ENCODE measurements at places on chromosomes 5 and 9.

DNA sequence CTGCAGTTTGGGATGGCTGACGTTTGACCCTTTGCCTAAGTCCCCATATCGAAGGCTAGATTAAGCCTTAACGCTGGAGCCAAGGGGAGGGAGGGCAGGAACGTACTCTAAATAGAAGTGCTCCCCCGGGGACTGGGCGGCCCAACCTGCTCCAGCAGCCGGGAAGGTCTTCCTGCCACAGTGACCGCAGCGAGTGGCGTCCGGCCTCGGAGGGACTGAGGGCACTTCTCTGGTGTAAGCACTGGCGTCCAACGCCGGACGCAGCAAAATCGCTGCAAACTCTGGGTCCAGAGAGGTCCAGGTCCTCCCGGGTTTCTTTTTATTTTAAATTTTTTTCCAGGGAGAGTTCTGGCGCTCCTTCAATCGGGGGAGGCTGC is 505 bp upstream of the ACER2 start:
- no peak for DNase-seq

DNA sequence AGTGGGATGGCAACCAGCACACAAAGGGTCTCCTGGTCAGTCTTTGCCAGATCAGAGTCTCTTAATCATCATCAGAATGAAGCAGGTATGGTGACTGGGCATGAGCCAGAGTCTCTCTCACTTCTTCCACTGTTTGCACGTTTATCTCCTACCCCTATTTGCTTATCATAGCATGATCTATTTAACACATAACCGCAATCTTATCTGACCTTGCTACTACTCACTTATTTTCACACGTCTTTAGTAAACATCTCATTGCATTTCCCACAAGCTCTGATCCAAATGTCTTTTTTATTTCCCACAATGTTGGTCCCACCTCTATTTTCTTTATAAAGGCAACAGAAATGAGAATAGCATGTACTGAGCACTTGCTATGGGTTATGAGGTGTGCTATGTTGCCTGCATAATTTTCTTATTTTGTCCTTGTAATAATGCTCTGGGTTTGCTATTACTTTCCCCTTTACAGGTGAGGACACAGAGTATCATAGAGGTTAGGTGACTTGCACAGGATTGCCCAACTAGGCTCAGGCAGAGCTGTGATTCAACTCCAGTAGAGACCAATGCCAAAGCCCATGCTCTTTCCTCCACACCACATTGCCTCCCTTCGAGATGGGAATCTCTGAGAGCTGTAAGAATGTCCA is 39.7 kb upstream of the IL7R start:
- DNase-seq = no peak

- no peak for DNase-seq
Observed at GRCh38 chr5:172095368-172096206, 89.1 kb upstream of the FBXW11 start.

DNA sequence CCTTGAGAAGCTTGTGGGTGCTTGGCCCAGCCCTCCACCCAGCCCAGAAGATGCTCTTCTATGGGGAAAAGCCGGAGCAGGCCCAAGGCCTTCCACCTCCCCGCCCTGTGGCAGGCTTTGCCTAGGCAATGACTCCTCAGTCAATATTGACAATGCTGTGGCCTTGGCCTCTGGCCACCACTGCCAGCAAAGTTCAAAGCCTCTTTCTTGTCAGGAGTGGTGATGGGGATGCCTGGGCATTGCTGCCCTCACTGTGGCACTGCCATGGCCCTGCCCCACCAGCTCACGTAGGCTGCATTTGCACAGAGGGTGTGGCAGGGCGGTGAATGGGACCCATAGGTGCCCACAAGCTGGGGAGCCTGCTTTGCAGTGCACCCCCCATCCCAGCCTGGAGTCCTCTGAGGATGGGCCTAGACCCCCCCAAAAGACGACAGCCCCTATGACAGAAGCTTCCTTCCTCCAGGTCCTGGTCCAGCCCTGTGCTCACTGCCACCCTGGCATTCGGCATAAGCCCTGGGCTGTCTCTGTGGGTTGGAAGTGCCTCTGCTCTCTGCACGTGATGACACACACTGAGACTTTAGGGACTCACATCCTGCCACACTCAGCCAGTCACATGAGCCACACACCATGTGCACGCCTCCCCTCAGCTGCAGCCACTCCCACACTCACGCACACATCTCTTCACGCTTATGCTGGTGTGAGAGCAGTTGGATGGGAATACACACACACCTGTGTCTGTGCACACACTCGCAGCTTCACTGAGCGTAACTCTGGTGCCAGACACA is 31.1 kb downstream of the MORN5 start:
- no peak for DNase-seq

- DNase-seq = no peak
Observed at GRCh38 chr5:116756531-116756930, 181.9 kb upstream of the SEMA6A start.

DNA sequence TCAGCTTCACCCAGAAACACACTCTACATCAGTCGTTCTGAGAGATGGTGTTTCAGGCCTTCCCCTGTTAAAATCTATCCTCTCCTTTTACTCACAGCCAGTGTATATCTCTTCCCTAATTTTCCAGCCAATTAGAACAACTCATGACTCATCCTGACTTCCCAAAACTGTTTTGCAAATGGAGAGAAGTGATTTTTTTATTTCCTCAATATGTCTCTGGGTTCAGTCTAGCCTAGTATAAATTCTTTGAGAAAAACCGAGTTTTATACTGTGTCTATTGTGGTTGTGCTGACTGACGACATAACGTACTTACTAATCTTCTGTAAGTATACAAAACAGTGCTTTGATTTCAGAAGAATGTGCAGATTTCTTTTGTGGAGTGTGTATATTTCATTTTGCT is 28.4 kb upstream of the CAST start:
- no peak for DNase-seq

- peak; percentile 33 for DNase-seq
Observed at GRCh38 chr5:16690243-16690852, 73.6 kb upstream of the RETREG1 start.

GRCh38 chr5:8058616-8059190 is 189.8 kb downstream of the MTRR start:
- DNase-seq = no peak

GRCh38 chr9:88746029-88746742 is 211.2 kb downstream of the NXNL2 start:
- DNase-seq = no peak
